ENCODE measurements at places on chromosomes 16 and 17. TPM values are rescaled to one million over a fixed set of nuclear protein-coding genes. Genes with fewer than 3 reads are reported as not detected.

Gene KRT34
- 0.71 TPM for polyA plus RNA-seq

Gene TBC1D3L
- 20.6 TPM for polyA plus RNA-seq

Gene ALOXE3
- polyA plus RNA-seq = 2.6 TPM

Gene JPH3
- 1.8 TPM for polyA plus RNA-seq

Gene DPEP3
- polyA plus RNA-seq = not detected

Gene HBA1
- not detected for polyA plus RNA-seq

Gene SCARF1
- 1.0 TPM for polyA plus RNA-seq

Gene CDRT15L2
- not detected for polyA plus RNA-seq
